ENCODE measurements at places on chromosomes 2 and 18.
A peak's percentile ranks its signal among the peaks of the same experiment; 100 is the strongest.

- no peak for DNase-seq
Measured at GRCh38 chr2:99911736-99912135, 230.7 kb downstream of the AFF3 start.

- DNase-seq: no peak
Measured at GRCh38 chr2:186442885-186443284, 43.2 kb upstream of the ZC3H15 start.

- DNase-seq: peak; percentile 68
Measured at GRCh38 chr18:62450546-62451410, 72.0 kb upstream of the ZCCHC2 start.

- DNase-seq: no peak
Measured at GRCh38 chr18:55404136-55404830, 183.7 kb downstream of the TCF4 start.

GRCh38 chr2:235365743-235366142 lies 128.1 kb upstream of the AGAP1 start:
- DNase-seq: no peak

DNA sequence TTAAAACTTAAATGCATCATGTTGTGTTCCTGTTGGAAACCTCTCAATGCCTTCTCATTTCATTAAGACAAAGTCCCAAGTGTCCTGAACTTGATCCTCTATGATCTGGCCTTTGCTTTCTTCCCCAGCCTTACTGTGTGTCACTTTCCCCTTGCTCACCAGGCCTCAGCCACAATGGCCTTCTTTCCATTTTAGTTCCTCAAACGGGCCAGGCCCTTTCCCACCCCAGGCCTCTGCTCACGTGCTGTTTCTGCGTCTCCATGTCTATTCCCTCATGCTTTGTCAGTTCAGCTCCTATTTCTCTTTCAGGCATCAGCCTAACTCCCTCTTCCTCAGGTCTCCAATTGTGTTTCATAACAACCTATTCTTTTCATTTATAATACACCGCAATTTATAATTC lies 19.5 kb downstream of the CXCR4 start:
- DNase-seq: no peak

- no peak for DNase-seq
Measured at GRCh38 chr2:12008425-12009061, 262.1 kb downstream of the LPIN1 start.

DNA sequence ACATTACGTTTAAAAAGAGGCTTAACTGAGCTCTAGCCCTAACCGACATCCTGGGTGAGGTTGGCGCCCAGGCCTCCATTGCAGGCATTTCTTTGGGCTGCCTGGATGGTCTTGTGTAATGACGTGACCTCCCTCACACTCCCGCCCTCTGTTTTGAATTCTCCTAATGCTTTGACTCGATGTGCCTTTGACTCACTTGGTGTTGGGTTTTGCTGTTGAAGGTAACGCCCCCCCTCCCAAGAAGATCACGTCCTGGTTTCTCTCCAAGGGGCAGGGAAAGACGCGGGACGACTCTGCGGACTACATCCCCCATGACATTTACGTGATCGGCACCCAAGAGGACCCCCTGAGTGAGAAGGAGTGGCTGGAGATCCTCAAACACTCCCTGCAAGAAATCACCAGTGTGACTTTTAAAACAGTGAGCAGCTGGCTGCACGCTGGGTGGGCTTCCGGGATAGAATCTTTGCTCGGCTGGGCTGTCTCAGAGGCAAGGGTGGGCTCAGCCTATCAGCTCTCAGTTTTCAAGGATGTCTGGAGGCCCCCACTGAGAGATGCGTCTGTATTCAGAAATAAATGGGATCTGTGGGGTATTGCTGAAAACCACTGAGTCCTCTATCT lies 87.9 kb upstream of the ATG16L1 start:
- no peak for DNase-seq

DNA sequence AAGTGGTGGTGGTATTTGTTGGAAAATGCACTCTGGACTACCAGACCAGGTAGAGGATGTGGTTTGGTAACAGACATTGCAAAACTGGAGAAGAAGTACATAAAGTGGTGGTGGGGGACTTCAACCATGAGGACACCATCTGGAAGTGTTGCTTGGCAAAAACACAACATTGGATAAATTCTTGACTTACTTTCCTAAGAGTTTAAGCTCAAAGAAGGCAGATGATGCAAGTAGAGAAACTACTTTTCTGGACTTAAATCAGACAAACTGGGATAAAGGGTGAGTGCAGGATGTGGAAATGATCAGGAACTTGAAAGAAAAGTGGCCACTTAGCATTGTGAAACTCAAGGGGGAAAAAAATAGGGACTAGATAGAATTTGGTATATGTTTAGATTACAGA lies 487.4 kb downstream of the ZEB2 start:
- no peak for DNase-seq

- DNase-seq: no peak
Measured at GRCh38 chr2:170276056-170276455, 98.1 kb downstream of the MYO3B start.

GRCh38 chr2:44970846-44971450 lies 29.4 kb downstream of the SIX3 start:
- no peak for DNase-seq

GRCh38 chr2:126774761-126775160 lies 118.8 kb downstream of the GYPC start:
- no peak for DNase-seq

DNA sequence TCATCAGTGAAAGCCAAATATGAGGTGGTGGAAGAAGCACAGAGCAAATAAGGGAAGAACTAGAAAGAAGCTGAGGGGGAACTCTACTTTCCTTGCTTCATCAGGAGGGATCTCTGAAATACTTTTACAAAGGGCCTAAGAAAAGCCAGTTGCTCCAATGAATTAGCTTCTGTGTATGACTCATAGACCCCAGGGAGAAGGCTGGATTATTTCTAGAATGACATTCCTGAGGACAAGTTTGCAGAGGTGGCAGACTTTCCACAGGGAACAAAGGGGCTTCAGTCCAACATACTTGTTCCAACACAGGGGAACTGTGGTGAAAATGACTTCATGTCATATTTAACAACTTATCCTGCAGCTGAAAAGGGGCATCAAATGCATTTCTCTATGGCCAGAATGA lies 29.0 kb downstream of the DOK1 start:
- DNase-seq: no peak

Measured in HTR-8/SVneo (cell line).